ENCODE measurements at places on chromosomes 5 and 9.
A peak's percentile ranks its signal among the peaks of the same experiment; 100 is the strongest.

- no peak for DNase-seq
These were observed 6.0 kb downstream of the BRD3 start for GRCh38 chr9:134061688-134062371.

- DNase-seq = peak; percentile 51
These were observed 53.4 kb downstream of the SLC22A5 start for GRCh38 chr5:132422720-132423437.

DNA sequence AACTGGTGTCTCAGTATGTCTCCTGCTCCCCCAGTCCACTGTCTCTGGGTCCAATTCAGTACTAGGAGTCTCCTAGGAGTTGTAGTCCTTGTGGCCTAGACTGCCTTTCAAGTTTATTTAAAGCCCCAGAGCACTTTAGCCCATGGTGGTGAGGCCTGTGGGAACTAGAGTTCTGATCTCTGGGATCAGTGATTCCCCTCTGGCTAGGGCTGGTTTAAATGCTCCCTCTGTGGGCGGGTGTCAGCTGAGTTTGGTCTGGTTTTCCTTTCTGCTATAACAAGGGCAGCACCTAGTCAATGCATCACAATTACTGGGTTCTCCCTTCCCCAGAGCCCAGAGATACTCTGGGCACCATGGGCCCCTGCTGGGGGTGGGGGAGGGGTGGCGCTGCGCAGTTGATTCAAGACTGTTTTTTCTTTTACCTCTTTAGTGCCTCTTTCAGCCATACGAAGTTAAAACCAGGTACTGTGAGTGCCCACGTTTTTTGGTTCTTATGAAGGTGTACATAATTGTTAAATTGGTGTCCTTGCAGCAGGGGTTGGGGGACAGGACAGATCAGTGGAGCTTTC lies 9.3 kb upstream of the SLC36A3 start:
- DNase-seq = no peak

DNA sequence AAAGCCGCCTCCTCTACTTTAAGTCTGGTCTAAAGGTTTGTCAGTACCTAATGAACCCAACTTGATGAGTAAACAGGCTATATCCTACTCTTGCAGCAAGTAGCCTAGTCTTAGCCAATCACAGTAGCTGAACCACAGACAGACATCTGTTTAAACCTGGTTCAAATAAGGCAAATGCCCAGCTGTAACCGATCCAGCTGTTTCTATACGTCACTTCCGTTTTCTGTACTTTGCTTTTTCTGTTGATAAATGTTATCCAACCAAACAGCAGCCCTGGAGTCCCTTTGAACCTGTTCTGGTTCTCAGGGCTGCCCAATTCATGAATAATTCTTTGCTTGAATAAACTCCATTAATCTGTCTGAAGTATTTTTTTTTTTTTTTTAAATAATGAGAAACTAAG lies 76.9 kb upstream of the EQTN start:
- DNase-seq = no peak

- DNase-seq = no peak
These were observed 161.3 kb downstream of the RMI1 start for GRCh38 chr9:84141741-84142370.

DNA sequence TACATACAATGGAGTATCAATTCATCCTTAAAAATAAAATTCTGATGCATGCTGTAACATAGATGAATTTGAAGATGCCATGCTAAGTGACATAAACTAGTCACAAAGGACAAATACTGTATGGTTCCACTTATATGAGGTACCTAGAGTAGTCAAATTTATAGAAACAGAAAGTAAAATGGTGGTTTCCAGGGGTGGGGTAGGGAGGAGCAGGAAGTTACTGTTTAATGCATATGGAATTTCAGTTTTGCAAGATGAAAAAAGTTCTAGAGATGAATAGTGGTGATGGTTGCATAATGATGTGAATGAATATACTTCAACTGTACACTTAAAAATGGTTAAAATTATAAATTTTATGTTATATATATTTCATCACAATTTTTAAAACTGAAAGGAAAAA lies 57.3 kb upstream of the FNIP1 start:
- no peak for DNase-seq

- no peak for DNase-seq
These were observed 8.8 kb upstream of the POLR1E start for GRCh38 chr9:37476930-37477329.

- no peak for DNase-seq
These were observed 61.9 kb downstream of the TLE1 start for GRCh38 chr9:81627481-81627880.

GRCh38 chr9:16992138-16992537 lies 121.7 kb upstream of the BNC2 start:
- no peak for DNase-seq

DNA sequence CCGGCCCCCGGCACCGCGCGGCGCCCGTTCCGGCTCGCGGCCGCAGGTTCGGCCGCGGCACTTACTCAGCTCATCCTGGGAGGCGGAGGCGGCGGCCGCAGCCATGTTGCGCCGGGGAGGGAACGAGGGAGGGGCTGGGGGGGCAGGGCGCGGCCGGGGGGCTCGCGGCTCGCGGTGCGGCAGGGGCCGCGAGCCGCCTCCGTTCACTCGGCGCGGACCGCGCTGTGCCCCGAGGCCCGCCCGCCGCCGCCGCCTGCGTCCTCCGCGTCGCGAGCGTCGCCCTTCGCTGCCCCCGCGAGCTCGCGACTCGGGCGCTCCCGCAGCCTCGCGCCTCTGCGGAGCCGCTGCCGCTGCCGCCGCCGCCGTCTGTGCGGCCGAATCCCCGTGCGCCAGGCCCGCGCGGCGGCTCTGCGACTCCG lies 735 bp downstream of the ECPAS start:
- peak; percentile 60 for DNase-seq

- DNase-seq = no peak
These were observed 184.9 kb upstream of the SLC12A2 start for GRCh38 chr5:127898551-127899213.

DNA sequence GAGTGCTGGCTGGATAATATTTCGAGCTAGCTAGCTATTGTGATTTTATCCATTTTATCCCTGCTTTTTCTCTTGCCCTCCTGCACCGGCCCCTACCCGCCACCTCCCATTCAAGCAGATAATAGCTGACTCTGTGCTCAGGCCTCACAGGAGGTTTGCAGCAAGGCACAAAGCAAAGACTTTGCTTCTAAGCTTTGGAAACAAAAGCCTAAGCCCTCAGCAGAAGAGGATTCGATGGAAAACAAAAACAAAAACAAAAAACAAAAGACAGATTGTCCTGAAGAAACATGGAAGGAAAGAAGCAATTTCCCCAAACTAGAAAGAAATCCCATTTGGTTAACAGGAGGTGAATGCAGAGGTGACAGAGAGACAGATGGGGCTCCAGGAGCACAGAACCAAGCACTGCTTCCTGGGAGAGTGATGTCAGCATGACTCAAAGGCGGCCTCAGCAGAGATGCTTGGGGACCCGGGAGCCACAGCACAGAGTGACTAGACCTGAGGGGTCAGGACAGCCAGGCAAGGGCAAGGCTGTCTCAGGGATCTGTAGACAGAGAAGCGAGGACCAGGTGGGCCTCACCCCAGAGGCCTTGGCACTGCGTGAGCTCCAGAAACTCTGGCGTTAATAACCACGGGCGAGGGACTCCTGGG lies 28.4 kb downstream of the MTX3 start:
- DNase-seq = no peak

- no peak for DNase-seq
These were observed 477.1 kb downstream of the SPOCK1 start for GRCh38 chr5:137022043-137022442.

DNA sequence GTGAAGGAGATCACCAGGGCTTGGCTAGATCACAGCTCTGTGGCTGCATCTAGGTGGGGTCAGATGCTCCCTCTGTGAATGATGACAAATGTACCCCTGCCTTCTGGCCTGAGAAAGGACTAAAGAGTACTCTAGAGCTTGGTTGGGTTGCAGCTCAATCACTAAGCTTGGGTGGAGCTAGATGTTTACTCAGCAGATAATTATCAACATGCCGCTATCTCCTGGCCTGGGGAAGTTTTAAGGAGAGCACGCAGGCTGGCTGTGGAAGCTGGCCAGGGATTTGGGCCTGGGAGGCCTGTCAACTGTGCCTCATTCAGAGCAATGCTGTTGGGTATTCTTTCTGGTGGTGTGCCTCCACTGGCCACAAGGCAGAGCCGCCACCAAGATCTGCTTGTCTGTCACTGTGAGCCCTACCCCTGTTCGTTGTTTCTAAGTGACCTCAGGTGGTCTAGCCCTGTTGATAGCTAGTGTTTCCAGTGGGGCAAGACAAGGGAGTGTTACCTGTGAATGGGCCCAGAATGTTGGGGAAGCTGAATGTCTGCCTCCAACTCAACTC lies 181.7 kb downstream of the ADGRV1 start:
- no peak for DNase-seq

- DNase-seq = no peak
These were observed 3.6 kb upstream of the JADE2 start for GRCh38 chr5:134521841-134522240.

DNA sequence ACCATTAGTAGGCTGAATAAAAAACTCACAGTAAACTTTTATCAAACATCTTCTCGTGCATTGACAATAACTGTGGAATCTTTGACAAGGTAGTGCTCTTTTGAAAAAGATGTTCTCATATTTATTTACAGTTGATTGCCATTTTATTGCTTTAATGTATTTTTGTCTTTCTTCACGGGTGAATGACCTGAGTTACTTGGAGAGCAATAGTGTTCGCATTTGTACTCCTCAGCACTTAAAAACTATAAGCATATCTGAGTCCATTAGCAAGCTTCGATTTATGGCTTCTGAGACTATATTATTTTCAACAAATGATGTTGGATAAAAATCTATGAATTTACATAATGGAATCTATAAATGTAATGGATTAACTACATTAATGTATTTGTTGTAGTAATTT lies 1012.3 kb downstream of the CDH9 start:
- DNase-seq = no peak

- DNase-seq = no peak
These were observed 20.3 kb downstream of the DBH start for GRCh38 chr9:133656211-133657119.

GRCh38 chr9:130445268-130445983 lies 665 bp downstream of the ASS1 start:
- no peak for DNase-seq

- DNase-seq = no peak
These were observed 48.8 kb downstream of the CD180 start for GRCh38 chr5:67147760-67148159.

DNA sequence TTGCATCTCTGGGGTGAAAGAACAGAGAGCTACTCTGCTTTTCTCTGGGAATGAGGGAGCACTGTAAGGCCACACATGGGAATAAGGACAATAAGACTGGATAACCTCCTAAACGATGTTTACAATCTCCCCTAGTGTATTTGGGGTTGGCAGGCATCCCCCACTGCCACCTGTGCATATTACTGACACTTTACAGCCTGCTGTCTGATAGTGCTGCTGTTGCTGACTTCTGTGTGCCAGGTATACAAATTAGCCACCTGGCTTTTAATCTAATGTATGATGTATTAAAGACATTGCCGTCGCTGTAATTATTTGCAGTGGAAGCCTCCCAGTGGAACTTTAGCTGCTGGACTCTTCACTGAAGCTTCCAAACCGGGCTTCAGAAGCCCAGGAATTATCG lies 4.4 kb upstream of the SHISAL2B start:
- DNase-seq = no peak

DNA sequence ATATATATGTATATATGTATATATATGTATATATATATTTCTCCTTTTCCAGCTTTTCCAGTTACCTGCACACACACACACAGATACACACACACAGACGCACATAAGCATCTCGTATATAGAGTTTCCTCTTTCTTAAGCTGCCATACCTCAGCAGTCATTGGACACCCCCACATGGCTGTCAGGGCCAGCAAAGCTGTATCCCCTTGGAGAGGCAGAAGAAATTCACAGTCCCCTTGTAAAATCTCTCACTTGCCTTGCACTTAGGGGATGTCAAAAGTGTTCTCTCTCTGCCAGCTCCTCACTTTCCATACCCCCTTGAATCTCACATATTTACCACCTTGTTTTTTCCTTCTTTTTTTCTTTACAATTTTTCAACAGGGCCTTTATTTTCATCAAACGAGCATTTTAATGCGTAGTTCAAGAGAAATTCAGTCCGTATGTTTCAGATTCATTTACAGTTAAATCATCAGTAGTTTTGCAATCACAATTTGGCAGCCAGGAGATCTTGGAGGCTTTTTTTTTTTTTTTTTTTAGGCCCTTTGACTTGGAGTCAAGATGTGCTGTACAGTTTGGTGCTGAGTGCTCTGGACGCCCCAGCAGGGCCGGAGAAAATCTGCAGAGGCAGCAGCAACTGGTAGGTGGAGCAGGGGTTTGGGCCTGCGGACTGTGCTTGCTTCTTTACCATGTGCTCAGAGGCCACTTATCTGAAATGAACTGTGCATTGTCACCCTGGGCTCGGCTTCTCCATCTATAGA lies 244.9 kb upstream of the KLF4 start:
- no peak for DNase-seq

DNA sequence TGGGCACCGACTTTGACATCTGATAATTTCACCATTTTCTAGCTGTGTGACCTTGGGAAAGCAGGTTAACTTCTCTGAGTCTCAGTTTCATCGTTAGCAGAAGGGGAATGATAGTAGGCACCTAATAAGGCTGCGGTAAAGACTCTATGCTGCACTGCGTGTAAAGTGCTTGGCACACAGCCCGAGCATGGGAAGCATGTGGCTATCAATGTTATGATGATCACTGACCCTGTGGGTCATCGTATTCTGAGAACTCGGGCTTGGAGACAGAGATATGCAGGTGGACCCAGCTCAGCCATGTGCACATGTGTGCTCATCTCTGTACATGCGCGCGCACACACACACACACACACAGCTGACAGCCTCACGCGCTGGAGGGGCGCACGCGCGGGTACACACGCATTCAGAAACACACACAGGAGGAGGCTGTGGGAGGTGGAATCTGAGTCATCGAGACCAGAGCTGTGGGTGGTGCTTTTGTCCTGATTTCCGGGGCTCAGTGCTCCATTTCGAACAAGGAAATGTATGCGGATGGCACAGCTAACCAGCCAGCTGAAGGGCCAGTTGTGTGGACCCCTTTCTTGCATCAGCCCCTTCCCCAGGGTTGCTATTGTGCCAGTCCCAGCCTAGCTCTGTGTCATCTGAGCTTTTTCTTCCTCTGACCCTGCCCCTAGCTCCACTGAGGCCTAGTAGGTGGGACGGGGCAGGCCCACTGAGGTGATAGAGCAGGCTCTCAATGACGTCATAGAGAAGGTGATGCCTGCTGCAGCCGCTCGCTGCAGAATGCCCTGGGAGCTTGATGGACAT lies 11.1 kb upstream of the ARAP3 start:
- peak; percentile 23 for DNase-seq

GRCh38 chr5:78467752-78468357 lies 107.4 kb downstream of the SCAMP1 start:
- DNase-seq = peak; percentile 76

All from dermis blood vessel endothelial cell (primary cell).